ENCODE measurements at places on chromosomes 11 and 22. TPM values are rescaled to one million over a fixed set of nuclear protein-coding genes. Genes with fewer than 3 reads are reported as not detected.

The CRKL gene
- 33.9 TPM for total RNA-seq

The OR52N4 gene
- not detected for total RNA-seq

The C22orf31 gene
- total RNA-seq, result not detected

The SYT7 gene
- 3.4 TPM for total RNA-seq

The CCDC73 gene
- total RNA-seq, result not detected

The MPEG1 gene
- not detected for total RNA-seq

The SEC14L6 gene
- not detected for total RNA-seq

The C11orf65 gene
- 11.0 TPM for total RNA-seq

The C11orf21 gene
- total RNA-seq, result not detected

The SLC22A8 gene
- total RNA-seq, result not detected

The FAM227A gene
- total RNA-seq, result 0.41 TPM

The CYP2D6 gene
- 0.95 TPM for total RNA-seq

GRCh38 chr11:100990931-100991330, 138.7 kb downstream of the PGR start:
- DNase-seq, result no peak

DNA sequence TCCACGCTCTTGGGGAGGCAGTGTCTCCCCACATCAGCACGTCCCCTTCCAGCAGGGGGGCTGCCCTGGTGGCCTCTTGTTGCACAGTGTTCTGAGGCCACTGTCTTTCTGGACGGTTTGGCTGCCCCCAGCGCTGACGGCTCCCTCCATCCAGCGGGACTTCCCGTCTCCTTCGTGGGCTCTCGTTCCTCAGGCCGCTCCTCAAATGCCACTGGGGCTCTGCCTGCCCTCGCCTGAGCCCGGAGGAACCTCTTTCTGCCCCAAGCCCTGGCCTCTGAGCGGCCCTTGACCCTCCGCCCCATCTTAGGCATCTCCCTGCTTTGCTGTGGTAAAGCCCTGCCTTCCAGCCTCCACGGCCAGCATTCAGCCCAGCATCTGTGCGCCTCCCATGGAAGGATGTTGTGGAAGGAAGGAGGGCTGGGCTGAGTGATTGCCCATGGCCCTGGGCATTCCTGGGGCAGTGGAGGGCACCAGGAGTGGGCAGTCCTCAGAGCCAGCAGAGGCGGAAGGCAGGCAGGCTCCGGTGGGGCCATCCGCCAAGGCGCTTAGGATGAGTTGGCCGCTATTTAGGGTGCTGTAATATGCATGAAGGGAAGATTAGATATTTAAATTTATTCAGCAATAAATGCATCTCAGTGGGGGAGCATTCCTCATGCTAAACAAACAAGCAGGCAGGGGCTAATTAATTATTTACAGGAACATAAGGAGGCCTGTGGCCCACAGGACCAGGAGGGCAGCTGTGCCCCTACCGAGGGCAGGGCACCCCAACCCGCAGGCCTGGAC, 17.8 kb downstream of the OTUB1 start:
- no peak for DNase-seq

DNA sequence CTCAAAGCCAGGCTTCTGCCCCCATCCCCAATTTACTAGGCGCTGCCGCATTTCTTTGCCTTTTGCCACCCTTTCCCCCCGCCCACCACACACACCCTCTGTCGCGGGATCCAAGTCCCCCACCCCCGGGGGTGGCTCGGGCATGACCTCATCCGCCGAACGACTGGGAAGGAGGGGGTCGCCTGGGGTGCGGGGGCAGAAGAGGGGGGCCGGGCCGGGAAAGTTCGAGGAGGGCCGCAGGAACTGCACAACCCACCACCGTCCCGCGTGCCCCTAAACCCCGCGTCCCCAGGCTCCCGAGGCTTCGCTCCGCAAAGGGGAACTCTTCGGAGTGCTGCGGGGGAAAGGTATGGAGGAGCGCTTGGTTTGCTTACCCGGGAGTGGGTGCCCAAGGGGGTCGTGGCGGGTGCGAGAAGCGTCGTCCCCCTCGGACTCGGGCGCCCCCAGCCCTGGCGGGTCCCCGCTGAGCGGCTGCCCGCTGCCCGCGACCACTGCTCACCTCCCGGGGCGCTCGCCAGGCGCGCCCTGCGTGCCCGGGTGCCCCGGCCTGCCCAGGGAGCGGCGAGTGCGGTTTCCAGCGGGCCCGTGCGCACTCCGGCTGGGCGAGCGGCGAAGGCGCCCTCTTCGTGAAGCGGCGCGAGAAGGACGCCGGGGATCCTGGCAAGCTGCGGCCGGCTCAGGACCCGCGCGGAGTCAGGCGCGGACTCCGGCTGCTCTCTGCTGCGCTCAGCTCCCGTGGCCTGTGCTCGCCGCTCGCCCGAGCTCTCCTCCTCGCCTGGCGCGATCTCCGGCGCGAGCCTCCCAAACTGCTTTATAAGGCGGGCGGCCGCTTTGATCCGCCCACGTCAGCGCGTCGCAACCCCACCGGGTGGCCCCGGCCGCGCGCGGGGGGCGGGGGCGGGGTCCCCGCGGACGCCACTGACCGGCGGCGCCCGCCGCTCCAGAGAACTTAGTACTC, 4.0 kb upstream of the WNT11 start:
- peak; percentile 54 for DNase-seq

DNA sequence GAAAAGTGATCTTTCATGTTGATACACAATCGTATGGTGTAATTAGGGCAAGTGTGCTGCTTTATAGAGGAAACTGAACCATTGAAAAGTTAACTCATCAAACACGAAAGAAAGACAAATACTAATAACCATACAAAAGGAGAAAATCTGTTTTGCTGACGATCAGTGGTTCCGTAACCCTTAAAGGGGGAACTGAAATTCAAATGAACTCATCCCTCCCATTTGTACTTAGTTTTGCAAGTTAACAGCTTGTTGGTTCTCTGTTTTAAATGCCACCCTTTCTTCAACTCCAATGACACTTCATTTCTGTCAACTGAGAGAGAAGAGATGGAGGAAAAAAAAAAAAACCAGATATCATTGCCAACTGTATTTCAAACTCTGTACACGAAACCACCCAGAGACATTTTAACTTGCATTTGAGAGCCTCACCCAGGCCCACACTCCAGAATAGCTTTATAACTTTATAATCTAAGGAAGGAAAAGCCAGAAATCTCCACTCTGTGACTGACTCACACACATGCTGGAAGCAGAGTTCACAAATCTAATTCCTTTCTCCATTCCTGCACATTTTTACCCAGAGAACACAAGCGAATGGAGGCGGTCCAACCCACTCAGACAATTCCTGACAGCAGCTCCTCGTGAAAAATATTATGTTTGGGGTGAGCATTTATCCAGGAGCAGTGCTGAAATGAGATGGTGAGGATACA, 17.4 kb upstream of the CSNK2A3 start:
- DNase-seq, result no peak

DNA sequence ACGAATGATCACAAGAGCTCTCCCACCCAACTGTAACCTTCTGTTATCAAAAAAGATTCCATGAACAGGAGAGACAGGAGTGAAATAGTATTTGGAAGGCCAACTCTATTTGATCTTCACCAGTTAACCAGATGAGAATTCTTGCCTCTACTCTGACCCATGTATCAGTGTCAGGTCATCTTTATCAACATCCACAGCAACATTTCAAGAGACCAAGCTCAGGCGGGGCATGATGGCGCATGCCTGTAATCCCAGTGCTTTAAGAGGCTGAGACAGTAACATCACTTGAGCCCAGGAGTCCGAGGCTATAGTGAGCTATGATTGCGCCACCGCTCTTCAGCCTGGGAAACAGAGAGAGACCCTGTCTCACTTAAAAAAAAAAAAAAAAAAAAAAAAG, 62.3 kb downstream of the GAB2 start:
- no peak for DNase-seq

DNA sequence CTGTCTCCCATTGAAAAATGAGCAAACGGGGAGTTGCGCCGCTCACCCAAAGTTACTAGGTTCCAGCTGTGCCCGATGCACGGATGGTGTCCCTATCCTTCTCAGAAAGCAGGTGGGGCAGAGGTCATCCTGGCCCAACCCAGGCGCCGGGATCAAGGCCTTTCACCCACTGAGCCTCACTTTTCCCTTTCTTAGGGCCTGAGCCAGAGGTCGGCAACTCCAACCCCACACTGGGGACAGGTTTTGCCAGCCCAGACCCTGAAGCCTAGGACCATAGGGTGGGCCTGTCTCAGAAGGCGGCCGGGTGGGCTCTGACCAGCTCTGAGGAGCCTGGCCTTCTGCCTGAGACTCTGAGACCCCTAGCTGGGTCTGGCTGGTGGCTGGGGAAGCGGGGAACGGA, 6.3 kb downstream of the IGSF9B start:
- no peak for DNase-seq

GRCh38 chr11:13289081-13289480, 11.5 kb downstream of the BMAL1 start:
- DNase-seq, result no peak

DNA sequence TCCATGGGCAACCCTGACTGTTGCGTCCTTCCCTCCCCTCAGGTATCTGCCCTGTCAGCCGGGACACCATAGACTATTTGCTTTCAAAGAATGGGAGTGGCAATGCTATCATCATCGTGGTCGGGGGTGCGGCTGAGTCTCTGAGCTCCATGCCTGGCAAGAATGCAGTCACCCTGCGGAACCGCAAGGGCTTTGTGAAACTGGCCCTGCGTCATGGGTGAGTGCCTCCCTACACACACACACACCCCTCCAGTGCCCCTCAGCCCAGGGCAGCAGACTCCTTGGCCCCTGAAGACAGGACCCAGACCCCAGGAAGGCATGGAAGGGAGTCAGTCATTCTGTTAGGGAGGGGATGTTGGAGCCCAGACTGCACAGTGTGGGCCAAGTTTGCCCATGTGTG, 17.9 kb upstream of the UVRAG start:
- DNase-seq, result no peak

- DNase-seq, result peak; percentile 60
Measured at GRCh38 chr22:24325105-24325757, 54.6 kb downstream of the SPECC1L start.

DNA sequence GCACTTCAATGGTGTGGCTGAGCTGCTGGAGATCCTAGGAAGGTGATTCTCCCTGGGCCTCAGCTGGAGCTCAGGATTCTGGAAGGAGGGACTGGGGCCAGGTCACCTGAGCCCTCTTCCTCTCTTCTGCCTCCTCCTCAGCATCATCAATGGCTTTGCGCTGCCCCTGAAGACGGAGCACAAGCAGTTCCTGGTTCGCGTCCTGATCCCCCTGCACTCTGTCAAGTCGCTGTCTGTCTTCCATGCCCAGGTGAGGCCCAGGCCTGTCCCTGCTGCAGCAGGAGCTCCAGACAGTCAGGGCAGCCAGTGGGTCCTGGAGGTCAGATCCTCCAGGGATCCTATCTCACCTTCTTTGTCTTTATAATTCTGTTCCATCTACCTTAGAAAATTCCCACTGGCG, 5.4 kb downstream of the GPHA2 start:
- no peak for DNase-seq

GRCh38 chr22:35313311-35314121, 13.8 kb downstream of the TOM1 start:
- DNase-seq, result no peak

GRCh38 chr11:100008417-100008816, 678.7 kb upstream of the ARHGAP42 start:
- DNase-seq, result no peak

DNA sequence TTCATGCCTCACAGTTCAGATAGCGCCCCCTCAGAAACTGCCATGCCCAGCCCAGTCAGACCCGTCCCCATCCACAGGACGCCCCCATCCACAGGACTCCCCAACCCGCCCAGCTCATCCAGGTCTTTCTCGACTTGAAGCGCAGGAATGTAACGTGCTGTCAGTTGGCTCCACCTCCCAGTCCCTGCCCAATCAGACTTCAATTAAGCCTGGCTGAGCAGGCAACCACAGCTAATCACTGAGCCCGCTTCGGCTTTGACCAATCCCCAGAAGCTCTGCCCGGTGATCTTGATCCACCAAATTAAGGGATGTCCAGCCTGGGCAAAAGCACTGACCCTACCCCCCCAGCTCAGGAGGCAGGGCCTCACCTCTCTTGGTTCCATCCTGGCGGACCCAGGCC, 10.5 kb upstream of the MFNG start:
- DNase-seq, result peak; percentile 19

- no peak for DNase-seq
Measured at GRCh38 chr11:83002053-83002452, 69.6 kb downstream of the RAB30 start.

DNA sequence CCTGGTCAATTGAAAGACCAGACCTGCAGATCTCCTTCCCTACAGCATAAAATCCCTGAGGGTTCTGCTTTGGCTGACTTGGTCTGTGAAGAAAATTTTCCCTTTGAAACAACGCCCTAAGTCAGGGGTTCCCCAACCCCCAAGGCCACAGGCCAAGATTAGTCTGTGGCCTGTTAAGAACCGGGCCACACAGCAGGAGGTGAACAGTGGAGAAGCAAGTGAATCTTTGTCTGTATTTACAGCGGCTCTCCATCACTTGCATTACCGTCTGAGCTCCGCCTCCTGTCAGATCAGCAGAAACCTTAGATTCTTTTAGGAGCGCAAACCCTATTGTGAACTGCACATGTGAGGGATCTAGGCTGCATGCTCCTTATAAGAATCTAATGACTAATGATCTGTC, 38.2 kb downstream of the CCDC83 start:
- no peak for DNase-seq

DNA sequence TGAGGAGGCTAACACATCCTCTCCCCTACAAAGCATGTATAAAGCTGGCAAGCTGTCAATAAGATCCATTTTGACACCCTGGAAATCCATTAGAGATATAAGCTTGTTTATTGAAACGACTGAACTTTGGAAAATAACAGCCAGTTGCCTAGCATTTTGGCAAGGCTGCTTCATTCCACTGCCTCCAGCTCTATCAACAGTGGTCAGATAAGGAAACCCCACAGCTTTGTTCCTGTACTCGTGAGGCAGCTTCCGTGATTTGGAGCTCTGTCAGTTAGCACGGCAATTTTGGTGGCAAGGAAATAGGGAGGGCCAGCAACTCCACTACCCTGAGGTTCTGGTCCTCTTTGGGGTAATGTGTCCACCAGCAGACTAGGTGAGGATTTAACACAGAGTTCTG, 2.0 kb upstream of the OR51S1 start:
- DNase-seq, result no peak

DNA sequence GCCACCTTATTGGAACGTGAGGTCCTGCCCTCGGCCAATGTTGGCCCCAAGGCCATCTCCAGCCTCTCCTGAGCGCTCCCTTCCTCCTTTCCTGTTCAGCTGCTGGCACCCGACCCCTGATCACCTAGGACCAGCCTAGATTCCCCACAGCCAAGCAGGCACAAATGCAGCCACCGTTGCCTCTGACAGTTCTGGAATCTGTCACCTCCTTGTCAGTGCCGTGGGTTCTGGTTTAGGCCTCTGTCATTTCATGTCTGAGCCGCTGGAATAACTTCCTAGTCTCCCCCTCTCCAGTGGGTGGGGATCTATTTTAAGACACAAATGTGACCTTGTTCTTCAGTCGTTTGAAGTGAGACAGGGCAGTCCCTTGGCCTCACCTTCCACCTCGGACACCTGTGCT, 29.7 kb downstream of the FADS3 start:
- DNase-seq, result no peak

Measured in G401 (cell line).